Activated CD4-positive, alpha-beta T cell treated with anti-CD3 and anti-CD28 coated beads for 24 hours (primary cell): ENCODE measurements at places on chromosomes 2 and 18.

GRCh38 chr2:55914786-55915185 is 8.8 kb downstream of the EFEMP1 start:
- DNase-seq = no peak

- no peak for DNase-seq
Observed at GRCh38 chr2:8107621-8108378, 574.1 kb upstream of the ID2 start.

DNA sequence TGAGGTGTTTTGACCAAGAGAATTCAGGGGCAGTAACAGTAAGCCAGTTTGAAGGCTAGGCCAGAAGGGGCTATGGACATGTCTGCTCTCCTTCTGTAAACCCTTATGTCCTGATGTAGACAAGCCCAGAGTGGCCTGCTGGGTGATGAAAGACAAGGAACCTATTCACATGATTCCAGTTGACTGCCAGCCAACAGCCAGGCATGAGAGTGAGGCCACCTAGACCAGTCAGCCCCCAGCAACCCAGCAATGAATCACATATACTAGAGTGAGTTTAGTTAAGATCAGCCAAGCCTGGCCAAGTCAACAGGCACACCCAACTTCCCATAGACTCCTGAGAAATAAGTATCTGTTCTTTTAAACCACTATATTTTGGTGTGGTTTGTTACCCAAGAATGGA is 1889.7 kb upstream of the CELF4 start:
- DNase-seq = no peak

DNA sequence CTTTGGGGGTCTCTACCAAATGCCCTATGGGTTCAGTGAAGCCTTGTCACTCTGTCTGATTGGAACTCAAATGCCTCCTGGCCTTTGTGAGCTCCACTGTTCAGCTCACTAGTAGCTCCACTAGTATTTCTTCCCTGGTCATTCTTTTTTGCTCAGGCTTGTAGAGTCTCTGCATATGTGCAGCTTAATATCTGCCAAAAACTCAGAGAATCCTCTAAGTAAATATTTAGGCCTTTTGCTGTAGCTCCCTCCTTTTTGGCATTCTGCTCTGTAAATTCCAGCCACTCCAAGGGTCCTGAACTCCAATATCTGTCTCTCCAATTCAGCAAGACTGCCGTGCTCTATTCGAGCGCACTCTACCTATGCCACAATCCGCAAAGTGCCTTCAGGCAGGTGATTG is 146.5 kb downstream of the MAIP1 start:
- DNase-seq = no peak

- DNase-seq = no peak
Observed at GRCh38 chr2:186927867-186928191, 78.9 kb upstream of the ZSWIM2 start.

DNA sequence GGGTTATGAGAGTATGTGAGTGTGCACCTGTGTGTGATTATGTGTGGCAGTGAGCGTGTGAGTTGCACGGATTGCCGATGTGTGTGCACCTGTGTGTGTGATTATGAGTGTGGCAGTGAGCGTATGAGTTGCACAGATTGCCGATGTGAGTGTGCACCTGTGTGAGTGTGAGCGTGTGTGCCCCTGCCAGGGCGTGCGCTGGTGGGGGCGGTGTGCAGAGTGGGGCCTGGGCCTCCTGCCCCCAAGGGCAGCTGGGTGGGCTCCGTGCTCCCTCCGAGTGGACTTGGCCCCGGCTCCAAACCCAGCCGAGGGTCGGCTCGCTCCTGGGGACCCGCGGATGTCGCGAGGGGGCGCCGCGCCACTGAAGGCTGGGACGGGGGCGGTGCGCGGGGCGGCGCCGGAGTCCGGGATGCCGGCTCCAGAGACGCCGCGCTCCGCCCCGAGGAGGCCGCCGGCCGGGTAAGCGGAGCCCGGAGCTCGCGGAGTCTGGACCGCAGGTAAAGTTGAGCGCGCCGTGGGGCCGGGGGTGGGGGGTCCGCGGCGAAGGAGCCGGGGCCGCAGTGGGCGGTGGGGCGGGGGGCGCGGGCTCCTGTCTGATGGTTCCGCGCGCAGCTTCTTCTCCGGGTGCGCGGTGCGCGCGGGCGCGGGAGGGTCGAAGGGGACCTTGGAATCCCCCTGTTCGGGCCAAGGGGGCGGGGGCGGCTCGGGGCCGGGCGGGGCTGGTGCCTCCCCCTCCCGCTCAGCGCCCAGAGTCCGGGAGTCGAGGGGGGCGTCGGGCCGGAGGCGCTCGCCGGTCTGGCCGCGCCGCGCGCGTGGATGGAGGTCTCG is at the start of gene KCNG2:
KCNG2 (plus strand) TSS at position 421 of the 828 bp plus-strand sequence. CDS start 65,730 bp downstream, outside the sequence.
- DNase-seq = peak; percentile 17

DNA sequence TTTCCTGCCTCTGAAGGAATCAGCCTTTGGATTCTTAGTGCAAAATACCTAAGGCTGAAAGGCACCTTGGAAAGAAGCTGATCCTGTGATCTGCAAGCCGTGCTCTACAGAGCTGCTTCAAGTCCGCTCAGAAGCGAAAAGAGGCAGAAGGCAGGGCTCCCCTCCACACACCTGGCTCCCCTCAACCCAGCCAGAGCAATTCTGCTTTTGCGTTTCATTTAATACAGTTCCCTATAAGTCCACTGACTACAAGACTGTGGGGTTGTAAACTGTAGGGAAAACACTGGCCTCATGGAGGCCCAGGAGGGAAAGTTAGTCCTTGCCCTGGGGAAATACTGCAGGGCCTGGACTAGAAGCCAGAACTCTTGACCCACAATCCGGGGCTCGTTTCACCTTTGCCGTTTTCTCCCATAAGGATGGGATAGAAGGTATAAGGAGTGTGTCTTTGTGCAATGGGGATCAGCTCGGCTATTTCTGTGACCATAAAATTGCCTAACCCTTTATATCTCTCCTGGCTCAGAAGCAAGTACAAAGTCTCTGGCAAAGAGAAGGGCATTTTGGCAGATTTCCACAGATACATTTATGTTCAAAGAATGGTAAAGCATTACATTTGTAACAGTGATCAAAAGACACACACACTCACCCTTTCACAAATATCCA is 95.8 kb upstream of the TEX51 start:
- no peak for DNase-seq

GRCh38 chr2:155145758-155146229 is 447.3 kb downstream of the KCNJ3 start:
- no peak for DNase-seq

- no peak for DNase-seq
Observed at GRCh38 chr2:177076636-177077179, 135.9 kb upstream of the HNRNPA3 start.

DNA sequence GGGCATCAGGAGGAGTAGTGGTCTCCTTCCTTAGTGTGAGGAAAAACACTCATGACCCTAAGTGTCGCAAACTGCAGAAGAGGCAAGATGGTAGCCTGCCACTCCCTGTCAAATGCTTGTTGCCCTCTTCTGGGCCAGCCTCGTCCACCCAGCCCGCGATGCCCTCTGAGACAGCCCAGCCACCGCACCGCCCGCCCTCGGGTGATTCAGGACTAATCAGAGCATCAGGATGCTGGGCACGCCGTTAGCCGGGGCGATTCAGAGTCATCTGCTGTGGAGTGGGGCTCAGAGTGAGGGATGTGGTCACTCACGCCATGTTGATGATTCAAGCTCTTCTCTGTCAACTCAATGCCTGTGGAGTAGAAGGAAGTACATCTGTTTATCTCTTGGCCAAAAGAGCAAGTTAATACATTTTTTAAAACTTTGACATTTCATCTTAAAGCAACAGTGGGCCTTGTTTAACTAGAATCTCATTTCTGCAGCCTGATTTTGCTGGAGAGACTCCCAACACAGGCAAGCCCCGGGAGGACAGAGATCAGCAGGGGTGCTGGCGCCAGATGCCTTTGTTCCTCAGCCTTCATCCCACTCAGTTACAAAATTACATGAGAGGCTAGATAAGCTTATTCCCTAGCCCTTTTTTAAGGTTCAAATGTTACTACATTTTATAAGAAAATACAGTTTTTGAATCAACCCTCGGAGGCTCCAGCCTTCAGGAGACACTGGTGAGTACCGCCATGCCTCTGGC is 79.0 kb downstream of the TMEM18 start:
- DNase-seq = no peak

- DNase-seq = no peak
Observed at GRCh38 chr2:41962922-41963622, 84.7 kb upstream of the PKDCC start.

DNA sequence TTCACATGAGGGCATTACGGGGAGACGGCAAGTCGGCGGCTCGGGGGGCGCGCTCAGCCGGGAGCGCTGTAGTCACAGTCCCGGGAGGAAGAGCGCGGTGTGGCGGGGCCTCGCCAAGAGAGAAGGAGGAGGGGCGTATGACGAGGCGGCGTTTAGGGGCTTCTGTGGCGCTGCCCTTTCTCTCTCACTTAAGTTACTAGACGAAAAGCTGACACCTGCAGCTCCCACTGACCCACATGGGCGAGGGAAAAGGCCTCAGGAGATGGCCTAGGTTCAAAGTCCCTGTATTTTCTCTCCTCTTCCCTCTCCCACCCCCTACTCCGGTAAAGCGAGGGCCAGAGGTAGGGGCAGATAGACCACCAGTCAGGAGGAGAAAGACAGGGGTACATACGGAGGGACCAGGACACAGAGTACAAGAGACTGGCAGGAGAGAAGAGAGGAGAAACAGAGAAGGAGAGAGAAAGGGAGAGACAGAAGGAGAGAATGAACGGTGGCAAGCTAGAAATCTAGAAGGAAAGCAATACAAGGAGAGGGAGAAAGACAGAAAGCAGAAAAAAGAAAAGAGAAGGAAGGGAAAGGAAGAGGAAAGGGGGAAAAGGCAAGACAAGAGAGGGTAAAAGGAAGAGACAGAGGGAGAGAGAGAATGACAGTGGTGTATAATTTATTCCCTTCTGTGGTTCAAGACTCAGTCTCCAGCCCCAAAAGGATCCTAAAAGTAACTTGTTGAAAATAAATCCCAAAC is 3.8 kb downstream of the SIX2 start:
- DNase-seq = no peak

DNA sequence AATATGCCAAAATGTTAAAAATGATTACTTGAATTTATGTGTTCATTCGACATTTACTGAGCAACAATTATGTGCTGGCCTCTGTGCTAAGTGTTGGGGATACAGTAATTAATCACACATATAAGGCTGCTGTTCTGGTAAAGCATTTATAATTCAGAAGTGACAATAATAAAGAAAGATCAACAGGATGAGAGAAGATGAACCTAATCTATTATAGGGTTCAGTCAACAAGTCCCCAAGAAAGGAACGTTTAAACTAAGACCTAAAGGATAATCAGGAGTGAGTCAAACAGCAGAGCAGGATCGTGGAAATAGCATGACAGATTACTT is 60.1 kb upstream of the COX7A2L start:
- DNase-seq = no peak

DNA sequence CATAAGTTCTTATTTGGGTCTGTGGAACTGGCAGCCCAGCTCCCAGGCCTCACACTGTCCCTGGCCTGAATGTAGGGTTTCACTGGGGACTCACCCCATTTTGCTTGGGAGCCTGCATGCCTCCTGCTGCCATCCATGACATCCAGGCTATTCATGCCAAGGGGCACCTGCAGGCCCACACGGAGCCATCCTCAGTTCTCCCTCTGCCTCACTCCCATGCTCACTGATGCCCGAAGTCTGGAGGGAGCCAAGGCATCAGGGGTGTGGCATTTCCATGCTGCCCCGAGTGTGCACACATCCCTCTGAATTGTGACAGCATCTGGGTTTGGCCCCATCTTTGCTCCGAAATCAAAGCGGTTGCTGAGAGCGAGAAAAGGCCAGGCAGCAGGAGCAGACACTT is 67.4 kb upstream of the ZNF804A start:
- DNase-seq = no peak

GRCh38 chr2:30310955-30311354 is 79.6 kb downstream of the LBH start:
- DNase-seq = no peak

- no peak for DNase-seq
Observed at GRCh38 chr2:221439761-221440479, 132.2 kb downstream of the EPHA4 start.

- DNase-seq = no peak
Observed at GRCh38 chr2:1791685-1792435, 47.5 kb upstream of the PXDN start.

DNA sequence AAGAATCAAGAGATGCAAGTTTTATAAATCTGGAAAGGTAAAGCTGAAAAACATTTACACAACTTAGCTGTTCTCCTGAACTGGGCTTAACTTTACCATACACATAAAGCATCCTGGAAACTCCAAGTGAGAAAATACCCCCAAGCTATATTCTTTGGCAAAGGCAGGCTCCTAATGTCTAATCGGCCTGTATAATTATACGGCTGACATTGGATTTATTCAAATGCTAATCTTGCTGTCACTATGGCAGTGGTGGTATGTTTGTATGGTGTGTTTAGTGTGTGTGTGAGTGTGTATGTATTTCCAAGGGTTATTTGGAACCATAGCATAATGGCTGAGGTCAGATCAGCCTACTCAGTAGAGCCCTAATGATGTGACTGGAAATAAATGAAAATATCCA is 1031.8 kb upstream of the ZEB2 start:
- DNase-seq = no peak

GRCh38 chr2:200515155-200515554 is 5.3 kb upstream of the KCTD18 start:
- DNase-seq = no peak

GRCh38 chr18:72849671-72850070 is 18.1 kb downstream of the NETO1 start:
- DNase-seq = no peak

DNA sequence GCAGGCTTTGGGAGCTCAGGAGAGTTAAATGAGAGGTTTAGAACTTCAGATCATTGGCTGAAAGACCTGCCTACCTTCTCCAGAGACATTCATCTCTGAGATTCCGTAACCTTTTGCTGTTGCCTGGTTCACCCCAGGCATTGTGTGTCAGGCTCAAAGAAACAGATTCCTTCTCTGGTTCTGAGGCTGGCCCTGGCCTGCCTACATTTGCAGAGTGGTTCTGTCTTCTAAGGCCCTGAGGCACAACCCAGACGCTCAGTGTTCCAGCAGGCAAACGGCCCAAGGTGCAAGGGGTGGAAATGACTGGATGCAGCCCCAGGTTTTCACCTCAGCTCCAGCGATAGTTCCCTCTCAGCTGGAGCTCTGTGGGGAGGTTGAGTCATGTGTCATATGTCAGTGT is 48.3 kb downstream of the MYO3B start:
- no peak for DNase-seq

- DNase-seq = no peak
Observed at GRCh38 chr2:58895857-58896256, 654.7 kb upstream of the FANCL start.

DNA sequence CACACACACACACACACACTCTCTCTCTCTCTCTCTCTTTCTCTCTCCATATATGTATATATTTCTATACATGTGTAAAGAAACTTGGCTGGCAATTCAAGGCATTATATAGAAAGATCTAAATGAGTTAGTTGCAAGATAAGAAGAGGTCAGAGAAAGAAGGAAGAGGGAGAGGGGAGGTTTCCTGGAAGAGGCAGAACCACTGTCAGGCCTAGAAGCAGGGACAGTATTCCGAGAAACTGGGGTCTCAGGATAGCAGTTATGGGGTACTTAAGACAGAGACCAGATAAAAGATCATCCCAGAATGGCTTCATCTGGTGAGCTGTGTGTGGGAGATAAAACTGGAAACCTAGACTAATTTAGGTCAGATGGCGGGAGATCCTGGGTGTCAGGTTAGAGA is 180.8 kb downstream of the CAMKMT start:
- no peak for DNase-seq

- DNase-seq = no peak
Observed at GRCh38 chr2:161425728-161426454, 9.8 kb downstream of the TBR1 start.

- no peak for DNase-seq
Observed at GRCh38 chr2:56812432-56812831, 628.6 kb downstream of the CCDC85A start.

- DNase-seq = no peak
Observed at GRCh38 chr2:201977651-201978050, 56.0 kb upstream of the FZD7 start.

GRCh38 chr2:103809415-103809814 is 1044.5 kb upstream of the POU3F3 start:
- DNase-seq = no peak
